ENCODE measurements at places on chromosomes 6 and 20. TPM values are rescaled to one million over a fixed set of nuclear protein-coding genes. Genes with fewer than 3 reads are reported as not detected.
A peak's percentile ranks its signal among the peaks of the same experiment; 100 is the strongest.

PLAGL1 gene
- total RNA-seq, result 35.6 TPM

OOEP gene
- total RNA-seq, result not detected

CRIP3 gene
- total RNA-seq, result not detected

OLIG3 gene
- total RNA-seq, result not detected

DNA sequence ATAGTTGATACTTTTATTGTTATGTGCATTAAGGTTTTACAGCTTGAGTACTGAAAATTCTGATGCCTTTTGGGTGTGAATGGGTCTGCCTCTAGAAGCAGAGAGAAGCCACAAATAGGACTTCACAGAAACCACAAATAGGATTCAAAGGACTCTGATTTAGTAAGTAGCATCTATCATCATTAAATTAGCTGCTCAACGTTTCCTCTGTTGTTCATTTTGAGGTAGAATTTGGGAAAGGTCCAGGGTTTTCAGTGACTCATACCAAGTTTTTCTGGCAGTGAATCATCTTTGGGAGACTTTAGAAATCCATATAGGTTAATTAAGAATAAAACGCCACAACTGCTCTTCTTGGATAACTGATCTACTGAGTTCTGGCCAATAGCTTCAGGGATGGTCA lies 105.1 kb downstream of the PHF3 start:
- H3K4me3 ChIP-seq, result no peak overlapping the region
- H3K27ac ChIP-seq, result peak overlapping the region; percentile 36
- peak; percentile 65 for DNase-seq
- H3K4me1 ChIP-seq, result peaks cover 37% of the 10 kb centered on the region

DNA sequence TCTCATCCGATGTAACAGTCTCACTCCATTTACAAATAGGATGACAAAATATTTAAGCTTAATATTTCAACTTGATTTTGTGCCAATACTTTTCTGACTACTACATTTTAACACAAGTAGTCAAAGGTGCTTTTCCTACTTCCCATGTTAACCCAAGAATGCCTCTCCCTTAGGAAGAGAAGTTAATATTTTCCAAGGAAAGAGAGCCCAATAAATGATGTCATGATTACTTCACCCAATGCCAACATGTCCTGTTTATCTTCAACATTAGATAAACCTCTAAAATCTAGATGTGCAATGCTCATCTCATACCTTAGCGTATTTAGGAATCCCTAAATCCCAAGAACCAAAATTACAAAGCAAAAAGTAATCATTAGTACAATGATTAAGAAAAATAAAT lies 156.7 kb upstream of the TENT5A start:
- DNase-seq, result no peak
- H3K27me3 ChIP-seq, result no peaks in the 10 kb centered on the region
- no peak overlapping the region for H3K4me3 ChIP-seq
- H3K36me3 ChIP-seq, result no peaks in the 10 kb centered on the region
- H3K4me1 ChIP-seq, result no peaks in the 10 kb centered on the region

- H3K4me3 ChIP-seq, result no peak overlapping the region
- H3K36me3 ChIP-seq, result no peaks in the 10 kb centered on the region
- no peaks in the 10 kb centered on the region for H3K4me1 ChIP-seq
- H3K27ac ChIP-seq, result no peak overlapping the region
- H3K27me3 ChIP-seq, result no peaks in the 10 kb centered on the region
These were observed 13.9 kb downstream of the CCN2 start for GRCh38 chr6:131937226-131937625.
